ENCODE measurements at places on chromosomes 7 and 10. TPM values are rescaled to one million over a fixed set of nuclear protein-coding genes. Genes with fewer than 3 reads are reported as not detected.

Gene OR2A5
- not detected for total RNA-seq

Gene GPR158
- total RNA-seq, result 0.07 TPM

Gene GCK
- not detected for total RNA-seq

Gene DNAH11
- 0.14 TPM for total RNA-seq

Gene PTPRE
- 5.7 TPM for total RNA-seq

Gene SORBS1
- 0.74 TPM for total RNA-seq

Gene TSPAN15
- total RNA-seq, result 125 TPM

Gene AGR2
- total RNA-seq, result 104 TPM

Gene CWF19L1
- total RNA-seq, result 22.5 TPM

Gene PTN
- not detected for total RNA-seq

Gene FGL2
- total RNA-seq, result not detected

Gene NFE2L3
- total RNA-seq, result 8.1 TPM

Gene SYPL1
- 77.4 TPM for total RNA-seq

Gene JAKMIP3
- 1.1 TPM for total RNA-seq

Gene OR2AE1
- not detected for total RNA-seq

Gene PLXNA4
- total RNA-seq, result 1.1 TPM

Gene SPDYE2B
- not detected for total RNA-seq
